ENCODE measurements at places on chromosomes 3 and 15. TPM values are rescaled to one million over a fixed set of nuclear protein-coding genes. Genes with fewer than 3 reads are reported as not detected.

The FBN1 gene
- 3.5 TPM for total RNA-seq

The SLC12A8 gene
- 8.0 TPM for total RNA-seq

The ERICH6 gene
- not detected for total RNA-seq

The TMC3 gene
- not detected for total RNA-seq

The WDR93 gene
- not detected for total RNA-seq

The COL6A5 gene
- total RNA-seq, result not detected

The C3orf49 gene
- not detected for total RNA-seq

The SPATA12 gene
- total RNA-seq, result not detected

The ZNF609 gene
- total RNA-seq, result 13.8 TPM

The KPNA1 gene
- 29.8 TPM for total RNA-seq

Measured in airway epithelial cell (primary cell).